ENCODE measurements at places on chromosomes 2 and 18. TPM values are rescaled to one million over a fixed set of nuclear protein-coding genes. Genes with fewer than 3 reads are reported as not detected.

The LYG2 gene
- total RNA-seq: not detected

The UGT1A5 gene
- total RNA-seq: not detected

The REG3G gene
- not detected for total RNA-seq

The GREB1 gene
- total RNA-seq: 18.3 TPM

The COLEC12 gene
- 31.6 TPM for total RNA-seq

The PROKR1 gene
- total RNA-seq: 0.23 TPM

The UGT1A9 gene
- total RNA-seq: 1.4 TPM

The CIB4 gene
- 0.29 TPM for total RNA-seq

The PELI1 gene
- total RNA-seq: 61.4 TPM

The ARHGEF4 gene
- 6.7 TPM for total RNA-seq

The C1QL2 gene
- total RNA-seq: not detected

The PIEZO2 gene
- 31.1 TPM for total RNA-seq

The POTEE gene
- total RNA-seq: not detected

The OSBPL6 gene
- 2.3 TPM for total RNA-seq

Measured in metanephros (tissue), 2 donors.